ENCODE measurements at places on chromosomes 1 and 21.

DNA sequence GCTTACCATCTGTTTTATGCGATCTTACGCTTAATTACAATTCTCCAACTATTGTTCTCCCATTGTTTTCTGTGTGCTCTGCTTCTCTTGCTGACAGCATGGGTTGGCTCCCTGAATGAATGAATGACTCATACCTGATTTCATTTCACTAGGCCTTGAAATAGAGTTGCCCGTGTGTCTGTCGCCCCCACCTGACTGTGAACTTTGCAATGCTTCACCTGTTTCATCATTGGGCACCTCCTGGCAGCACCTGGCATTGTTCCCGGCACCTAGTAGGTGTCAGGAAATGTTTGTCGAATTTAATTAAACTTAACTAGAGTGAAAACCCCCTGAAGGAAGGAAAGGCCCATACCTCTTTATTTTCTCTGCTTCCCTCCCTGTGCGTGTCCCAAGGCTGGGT is 120.5 kb upstream of the KLHDC7A start:
- DNase-seq: no peak

DNA sequence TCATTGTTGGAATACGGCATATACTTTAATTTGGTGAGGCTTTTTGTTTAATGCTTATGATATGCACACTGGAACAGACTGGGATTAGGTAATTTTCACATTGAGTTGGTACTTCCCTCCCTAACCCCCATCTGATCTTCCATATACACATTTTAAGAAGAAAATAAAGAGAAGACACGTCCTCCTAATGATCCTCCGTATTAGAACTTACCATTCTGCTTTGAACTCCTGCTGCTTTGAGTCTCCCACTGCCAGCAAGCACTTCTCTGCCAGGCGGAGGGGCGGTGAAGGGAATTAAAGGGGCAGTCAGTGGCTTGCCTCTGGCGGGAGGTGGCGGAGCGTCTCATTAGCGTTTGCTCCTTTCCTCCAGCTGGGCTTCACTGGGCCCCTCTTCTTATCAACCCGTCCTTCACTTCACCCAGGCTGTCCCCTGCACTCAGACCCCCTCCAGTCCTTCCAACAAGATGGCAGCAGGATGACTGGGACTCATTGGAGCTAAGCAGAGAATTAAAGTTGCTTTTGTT is 433.4 kb downstream of the KIF26B start:
- no peak for DNase-seq

DNA sequence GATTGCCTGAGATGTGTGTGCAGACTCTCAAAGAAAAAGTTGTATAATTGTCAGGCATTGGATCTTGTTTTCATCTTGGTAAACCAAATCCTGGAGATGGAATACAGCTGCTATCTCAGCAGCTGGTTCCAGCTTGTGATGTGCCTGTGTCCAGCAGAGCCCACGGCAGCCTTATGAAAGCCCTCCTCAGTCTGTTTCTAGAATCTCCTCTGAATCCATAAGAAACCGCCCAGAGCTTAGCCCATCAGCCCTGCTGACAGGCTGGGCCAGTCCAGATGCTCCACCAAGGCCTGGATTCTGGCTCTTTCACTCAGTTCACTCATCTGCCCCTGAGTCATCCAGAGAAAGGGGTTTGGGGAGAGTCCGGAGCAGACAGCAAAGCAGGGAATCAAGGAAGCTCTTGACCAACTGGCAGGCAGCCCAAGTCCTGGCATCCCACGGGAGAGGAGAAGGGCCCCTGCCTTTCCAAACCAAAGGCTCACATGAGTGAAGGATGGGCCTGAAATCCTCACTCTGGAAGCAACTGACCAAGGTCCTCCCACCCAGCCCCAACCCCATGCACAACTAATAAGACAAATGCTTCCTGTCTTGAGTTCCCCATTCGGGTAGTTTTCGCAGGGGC is 45.7 kb downstream of the NAV1 start:
- DNase-seq: no peak

GRCh38 chr1:179871940-179872339 is 5.7 kb downstream of the TOR1AIP2 start:
- DNase-seq: no peak
